SW 1271 (cell line): ENCODE measurements at places on chromosomes 5 and 9.

DNA sequence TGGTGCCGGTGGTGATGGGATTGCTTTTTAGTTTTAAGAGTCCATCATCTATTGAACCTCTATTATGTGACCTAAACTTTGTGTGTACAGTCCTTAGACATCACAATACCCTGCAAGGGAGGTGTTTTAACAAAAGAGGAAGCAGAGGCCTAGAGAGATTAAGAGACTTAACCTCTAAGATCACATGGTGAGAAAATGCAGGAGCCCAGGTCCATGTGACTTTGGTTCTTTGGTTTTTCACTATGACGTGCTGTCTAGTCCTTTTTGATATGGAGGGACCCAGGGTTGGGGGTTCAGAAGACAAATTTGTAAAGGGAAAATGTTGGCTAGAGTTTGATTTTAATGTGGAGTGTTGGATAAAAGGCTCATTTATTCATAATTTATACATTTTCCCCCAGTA lies 34.1 kb upstream of the TRMT10B start:
- no peak for DNase-seq

DNA sequence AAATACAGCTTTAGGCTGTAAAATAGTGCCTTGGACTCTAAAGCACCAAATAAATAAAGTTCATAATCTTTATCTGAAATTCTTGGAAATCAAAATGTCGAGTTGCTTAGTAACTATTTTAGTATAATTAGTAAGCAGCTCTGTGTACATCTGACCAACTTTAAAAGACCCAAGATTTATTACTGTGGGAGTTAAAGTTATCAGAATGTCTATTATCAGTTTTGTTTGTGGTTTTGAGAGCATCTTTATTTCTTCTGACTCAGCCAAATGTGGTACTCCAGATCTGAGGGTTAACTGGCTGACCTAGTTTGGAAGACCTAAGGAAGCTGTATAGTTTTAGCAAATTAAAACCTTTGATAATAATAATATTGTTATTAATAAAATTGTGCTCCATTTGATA lies 81.2 kb downstream of the PRLR start:
- DNase-seq = no peak

DNA sequence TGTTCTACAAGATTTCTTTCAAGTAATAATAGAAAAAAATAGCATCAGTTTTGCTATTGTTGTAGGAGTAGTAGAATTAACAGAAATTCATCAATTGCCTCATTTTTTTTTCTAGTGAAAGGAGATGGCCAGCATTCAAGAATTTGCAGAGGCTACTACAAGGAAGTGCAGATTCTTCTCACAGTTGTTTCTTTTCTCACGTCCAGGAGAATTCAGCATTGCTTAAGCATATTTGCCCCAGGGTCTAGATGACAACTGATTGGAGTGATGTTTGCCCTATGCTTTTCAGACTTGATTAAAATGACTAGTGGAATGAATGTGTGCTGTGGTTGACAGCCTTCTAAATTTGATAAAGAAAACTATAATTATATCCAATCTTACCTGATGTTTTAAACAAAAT lies 46.6 kb upstream of the SLC12A2 start:
- no peak for DNase-seq

- DNase-seq = peak; percentile 33
These were observed at the start of gene BASP1 for GRCh38 chr5:17217493-17218352. BASP1 (plus strand) TSS chr5:17217631; CDS start chr5:17275217, 57,586 bp downstream.

GRCh38 chr9:87445646-87446045 lies 52.0 kb upstream of the DAPK1 start:
- DNase-seq = peak; percentile 31

- no peak for DNase-seq
These were observed 83.9 kb downstream of the SPOCK1 start for GRCh38 chr5:137415231-137415681.

DNA sequence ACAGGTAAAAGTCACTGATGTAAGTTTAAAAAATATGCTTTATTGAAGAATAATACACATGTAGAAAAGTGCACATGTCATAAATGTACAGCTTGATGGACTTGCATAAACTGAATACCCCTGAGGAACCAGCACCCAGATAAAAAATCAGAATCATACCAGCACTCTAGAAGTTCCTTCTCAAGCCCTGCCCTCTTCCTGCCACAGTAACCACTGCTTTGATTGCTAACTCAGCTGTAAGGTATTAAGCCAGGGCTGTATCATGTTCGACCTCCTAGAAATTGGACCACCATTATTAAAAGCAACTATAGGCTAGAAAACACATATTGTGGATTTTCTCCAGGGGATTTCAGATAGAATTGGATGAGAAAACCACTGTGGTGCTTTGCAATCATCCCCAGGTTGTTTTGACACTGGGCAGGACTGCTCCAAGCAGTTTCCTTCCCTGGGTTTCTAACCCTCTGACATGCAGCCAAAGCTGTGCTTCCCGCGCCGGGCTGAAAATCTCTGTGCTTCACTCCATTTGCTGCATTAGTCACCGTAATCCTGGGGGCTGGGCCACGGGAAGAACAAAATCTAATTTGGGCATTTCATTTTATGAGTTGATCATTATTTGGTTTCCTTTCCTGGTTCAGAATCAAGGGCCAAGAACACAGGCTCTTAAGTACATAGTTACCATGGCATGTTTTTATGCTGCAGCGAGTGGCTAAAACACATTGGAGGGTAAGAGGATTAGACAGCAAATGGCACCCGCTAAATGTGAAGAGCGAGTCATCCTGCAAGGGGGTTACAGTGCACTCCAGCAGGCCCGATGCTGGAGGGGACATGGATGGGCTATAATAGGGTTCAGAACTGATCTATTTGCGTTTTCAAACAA lies 139.4 kb upstream of the IL12B start:
- DNase-seq = no peak

DNA sequence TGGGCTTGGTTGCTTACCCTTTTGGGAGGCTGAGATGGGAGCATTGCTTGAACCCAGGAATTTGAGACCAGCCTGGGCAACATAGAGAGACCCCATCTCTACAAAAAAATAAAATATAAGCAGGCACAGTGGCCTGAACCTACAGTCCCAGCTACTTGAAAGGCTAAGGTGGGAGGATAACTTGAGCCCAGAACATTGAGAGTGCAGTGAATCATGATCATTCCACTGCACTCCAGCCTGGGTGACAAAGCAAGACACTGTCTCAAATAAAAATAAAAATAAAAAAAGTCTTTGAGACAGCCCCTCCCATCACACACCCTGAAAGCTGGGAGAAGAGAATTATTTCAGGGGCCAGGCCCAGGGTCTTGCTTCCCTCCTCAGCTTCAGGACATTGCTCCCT lies 251.8 kb downstream of the BRINP1 start:
- no peak for DNase-seq

DNA sequence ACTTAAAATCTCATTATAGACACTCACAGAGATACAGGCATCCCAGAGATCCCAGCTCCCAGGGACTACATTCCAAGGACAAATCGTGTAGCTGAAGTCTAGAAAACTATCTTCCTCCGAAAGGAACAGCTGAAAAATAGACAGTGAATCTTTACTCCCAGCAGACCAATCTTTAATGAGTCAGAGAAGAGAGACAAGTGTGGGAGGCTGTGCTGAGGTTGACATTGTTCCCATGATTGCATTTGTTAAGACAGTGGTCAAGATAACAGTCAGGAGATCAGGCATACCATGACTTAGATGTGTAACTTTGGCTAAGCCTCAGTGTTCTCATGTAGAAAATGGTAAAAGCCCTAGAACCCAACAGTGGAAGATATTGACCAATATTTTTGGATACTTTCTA lies 120.7 kb downstream of the PAPPA start:
- DNase-seq = no peak

- no peak for DNase-seq
These were observed 68.3 kb upstream of the TXNDC8 start for GRCh38 chr9:110405858-110406443.

DNA sequence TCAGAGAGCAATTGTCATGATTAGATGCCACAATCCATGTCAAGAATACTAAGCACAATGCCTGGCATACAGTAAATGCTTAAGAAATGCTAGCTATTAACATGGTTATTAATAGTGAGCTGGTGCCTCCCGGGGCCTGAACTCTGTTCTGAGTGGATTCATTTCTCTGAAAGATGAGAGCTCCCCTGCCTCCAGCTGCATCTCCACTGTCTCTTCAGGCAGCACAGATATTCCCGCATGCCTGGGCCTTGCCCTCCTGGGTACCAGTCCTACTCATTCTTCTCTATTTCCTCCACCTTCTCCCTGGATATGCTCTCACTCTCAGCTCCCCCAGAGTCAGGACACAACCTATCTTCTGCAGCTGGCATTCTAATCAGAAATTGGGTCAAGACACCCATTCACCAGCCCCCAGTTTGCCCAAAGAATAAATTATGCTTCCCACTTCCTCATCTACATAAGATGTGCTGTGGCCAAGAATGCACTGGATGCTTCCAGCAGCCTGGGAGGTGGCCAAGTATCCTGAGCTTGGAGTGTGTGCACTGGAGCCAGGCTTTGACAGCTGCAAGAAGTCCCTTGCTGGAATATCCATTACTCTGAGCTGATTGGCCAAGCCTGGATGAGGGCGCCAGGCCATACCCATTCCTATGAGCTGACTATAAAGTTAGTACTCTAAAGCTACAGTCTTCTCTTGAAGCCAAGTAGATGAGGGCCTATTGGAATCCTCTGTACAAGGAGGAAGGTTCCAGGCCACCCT lies 669.0 kb downstream of the ACTL7B start:
- no peak for DNase-seq

- no peak for DNase-seq
These were observed 6.6 kb downstream of the GADD45G start for GRCh38 chr9:89611425-89611824.

GRCh38 chr9:136326761-136327303 lies 507 bp upstream of the GPSM1 start:
- no peak for DNase-seq

GRCh38 chr5:72392326-72392733 lies 72.2 kb downstream of the PTCD2 start:
- DNase-seq = no peak

DNA sequence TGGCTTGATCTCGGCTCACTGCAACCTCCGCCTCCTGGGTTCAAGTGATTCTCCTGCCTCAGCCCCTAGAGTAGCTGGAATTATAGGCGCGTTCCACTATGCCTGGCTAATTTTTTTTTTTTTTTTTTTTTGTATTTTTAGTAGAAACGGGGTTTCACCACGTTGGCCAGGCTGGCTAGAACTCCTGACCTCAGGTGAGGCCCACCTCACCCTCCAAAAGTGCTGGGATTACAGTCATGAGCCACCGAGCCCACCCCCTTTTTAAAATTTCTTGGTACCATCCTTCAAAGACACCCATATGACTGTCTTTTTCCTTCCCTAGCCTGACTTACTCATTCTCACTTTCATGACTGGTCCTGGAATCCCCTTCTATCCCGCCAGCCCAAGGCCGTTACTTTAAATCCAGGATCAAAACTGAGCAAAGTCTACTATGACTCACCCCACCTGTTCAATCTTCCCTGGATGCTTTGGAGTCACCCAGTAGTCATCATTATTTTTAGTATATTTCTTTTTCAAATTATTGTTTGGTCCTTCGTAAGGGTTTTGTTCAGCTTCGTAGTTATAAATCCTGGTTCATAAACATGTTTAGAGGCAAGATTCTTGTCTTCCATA lies 1.2 kb upstream of the TBCA start:
- DNase-seq = no peak

DNA sequence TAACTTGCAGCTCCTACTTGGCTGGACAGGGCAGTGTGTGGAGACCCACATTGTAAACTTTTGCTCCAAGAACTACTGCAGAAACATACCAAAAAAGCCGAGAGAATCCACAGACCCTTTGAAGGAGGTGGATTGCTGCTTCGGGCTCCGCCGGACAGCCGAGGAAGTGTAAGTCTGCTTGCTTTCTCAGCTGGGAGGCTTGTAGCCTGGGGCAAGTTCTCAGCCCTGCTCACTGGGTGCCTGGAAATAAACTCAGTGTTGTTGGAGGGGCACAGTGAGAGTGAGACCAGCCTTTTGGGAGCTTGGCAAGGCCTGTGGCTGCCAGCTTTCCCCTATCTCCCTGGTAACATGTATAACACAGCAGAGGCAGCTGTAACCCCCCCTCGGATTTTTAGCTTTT lies 215.6 kb downstream of the SYK start:
- no peak for DNase-seq

DNA sequence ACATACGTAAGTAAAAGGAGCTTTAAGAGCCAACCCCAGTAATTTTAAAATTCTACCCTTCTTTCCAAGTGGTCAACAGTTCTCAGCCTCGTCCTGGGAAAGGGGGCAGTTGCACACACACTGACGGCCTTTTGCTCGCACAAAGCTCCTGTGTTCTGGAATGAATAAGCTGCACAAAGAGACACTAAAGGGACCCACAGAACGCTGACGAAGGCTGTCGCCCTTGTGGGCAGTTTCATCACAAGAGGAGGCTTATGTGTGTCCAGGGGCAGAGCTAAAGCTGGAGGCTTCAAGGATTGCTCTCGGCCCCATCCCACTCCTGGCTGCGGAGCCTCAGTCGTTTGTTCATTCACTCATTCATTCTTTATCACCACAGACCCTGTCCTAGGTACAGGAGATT lies 67.0 kb upstream of the NEK6 start:
- DNase-seq = no peak

DNA sequence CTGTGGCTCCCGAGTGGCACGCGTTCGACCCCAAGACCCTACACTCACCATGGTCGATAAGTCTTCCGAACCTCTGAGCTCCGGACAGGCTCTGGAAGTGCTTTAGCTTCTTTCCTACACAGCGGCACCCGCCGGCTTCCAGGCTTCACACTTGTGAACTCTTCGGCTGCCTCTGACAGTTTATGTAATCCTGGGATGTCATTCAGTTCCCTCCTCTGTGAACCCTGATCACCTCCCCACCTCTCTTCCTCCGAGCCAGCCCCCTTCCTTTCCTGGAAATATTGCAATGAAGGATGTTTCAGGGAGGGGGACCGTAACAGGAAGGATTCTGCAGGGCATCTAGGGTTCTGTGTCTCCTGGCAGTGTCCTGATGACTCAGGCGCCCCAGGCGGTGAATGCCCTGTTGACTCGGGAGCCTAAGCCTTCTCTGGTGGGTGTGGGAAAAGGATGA lies at the start of gene CD14:
Gene CD14, minus strand, starts transcription at position 155 of the 451 bp plus-strand sequence. Its CDS starts 104 bp downstream, at position 51.
- no peak for DNase-seq

GRCh38 chr9:109203761-109204360 lies 36.8 kb upstream of the FRRS1L start:
- DNase-seq = no peak

DNA sequence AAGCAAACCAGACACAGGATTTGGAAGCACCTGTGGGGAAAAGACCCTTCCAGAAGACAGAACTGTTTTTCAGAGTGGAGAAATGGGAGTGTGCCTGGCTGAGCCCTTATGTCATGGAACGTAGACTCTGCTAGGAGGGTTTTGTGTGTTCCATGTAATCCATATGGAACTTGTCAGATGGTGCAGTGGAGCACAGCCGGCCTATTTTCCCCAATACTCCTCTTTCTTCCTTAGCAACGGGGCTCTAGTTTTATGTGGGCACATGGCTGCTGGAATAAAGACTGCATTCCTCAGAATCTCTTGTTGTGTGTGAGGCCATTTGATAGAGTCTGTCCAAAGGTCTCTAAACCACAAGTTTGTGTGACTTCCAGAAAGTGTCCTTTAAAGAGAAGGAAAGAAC lies 284.0 kb downstream of the DRD1 start:
- DNase-seq = no peak

GRCh38 chr5:72818866-72819534 lies 2.5 kb downstream of the TNPO1 start:
- peak; percentile 18 for DNase-seq

- DNase-seq = no peak
These were observed 31.7 kb upstream of the CCL21 start for GRCh38 chr9:34741628-34742027.

GRCh38 chr5:154221371-154221896 lies 30.9 kb downstream of the GALNT10 start:
- DNase-seq = peak; percentile 88
